ENCODE measurements at places on chromosomes 1 and 21. TPM values are rescaled to one million over a fixed set of nuclear protein-coding genes. Genes with fewer than 3 reads are reported as not detected.

Gene FMOD
- not detected for total RNA-seq

Gene SYDE2
- 6.0 TPM for total RNA-seq

Gene ALX3
- not detected for total RNA-seq

Gene CD1B
- not detected for total RNA-seq

Gene RGSL1
- not detected for total RNA-seq

Gene INAVA
- 2.0 TPM for total RNA-seq

Gene DMRTB1
- total RNA-seq, result not detected

Gene SELL
- total RNA-seq, result not detected

All from osteocyte (in vitro differentiated cells).